ENCODE measurements at places on chromosomes 12 and 14.
A peak's percentile ranks its signal among the peaks of the same experiment; 100 is the strongest.

DNA sequence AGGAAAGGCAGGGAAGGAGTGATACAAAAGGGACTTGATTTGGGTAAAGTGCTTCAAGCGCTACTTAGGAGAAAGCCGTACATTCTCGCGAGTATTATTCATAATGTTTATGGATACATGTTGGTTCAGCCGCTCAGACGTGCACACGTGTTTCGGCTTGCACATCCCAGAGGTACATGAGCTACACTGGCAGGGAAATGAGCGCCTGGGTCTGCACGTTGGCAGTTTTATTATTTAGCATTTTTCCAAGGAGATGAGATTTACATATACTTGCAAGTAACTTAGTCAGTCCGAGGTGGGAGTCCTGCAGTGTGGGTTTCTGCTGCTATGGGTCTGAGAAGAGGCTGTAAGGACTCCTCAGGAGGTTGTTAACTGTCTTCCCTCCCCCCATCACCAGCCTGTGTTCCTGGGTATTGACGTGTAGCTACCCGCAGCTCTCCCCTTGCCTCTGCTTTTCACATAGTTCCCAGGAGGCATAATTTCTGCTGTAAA, 1.5 kb downstream of the PRKCH start:
- no peak for DNase-seq

GRCh38 chr14:101908795-101909194, 55.6 kb upstream of the DYNC1H1 start:
- no peak for DNase-seq

DNA sequence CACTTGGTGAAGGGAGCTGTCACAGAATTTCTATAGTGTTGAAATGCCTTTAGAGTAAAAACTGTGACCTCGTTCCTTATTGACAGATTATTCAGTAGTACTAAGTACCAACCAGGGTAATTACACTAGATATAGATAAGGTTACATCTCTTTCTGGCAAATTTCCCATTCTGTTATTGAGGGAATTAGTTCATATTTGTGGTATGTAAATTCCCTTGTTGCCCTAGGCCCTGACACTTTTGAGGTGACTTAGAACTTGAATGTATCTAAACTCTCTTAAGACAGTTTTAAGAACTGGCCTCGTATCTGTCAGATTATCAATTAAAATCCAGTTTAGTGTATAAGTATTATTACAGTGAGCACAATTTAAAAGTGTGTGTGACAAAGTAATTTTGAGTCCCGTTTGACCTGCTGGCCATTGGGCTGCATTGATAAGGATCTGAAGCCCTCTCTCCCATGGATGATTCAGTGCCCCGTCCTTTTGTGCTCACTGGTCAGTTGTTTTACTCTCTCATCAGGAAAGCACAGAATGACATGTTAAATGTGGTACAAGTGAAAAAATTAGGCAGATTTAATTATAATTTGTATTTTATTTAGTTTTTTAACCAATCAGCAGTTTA, 123.2 kb downstream of the GPR135 start:
- DNase-seq, result no peak

- peak; percentile 71 for DNase-seq
Measured at GRCh38 chr14:100617410-100618317, 30.4 kb upstream of the BEGAIN start.

GRCh38 chr12:12508612-12509011, 54.1 kb downstream of the DUSP16 start:
- DNase-seq, result no peak

DNA sequence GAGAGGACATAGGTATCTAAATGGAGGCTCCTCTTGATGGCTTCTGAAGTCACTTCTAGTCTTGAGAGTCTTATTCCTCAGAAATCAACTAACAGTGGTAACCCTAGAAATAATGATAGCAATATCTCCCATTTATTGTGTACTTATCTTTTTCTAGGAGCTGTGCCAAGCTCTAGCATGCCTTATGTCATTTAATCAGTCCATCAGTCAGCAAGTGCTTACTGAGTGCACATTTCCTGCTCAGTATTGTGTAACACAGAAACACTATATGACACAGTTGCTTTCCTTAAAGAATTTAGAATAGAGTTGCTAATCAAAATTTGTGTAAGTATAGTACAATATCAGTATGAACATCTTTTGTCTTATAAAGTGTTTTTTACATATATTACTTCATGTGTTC, 36.6 kb downstream of the KRT76 start:
- DNase-seq, result no peak

DNA sequence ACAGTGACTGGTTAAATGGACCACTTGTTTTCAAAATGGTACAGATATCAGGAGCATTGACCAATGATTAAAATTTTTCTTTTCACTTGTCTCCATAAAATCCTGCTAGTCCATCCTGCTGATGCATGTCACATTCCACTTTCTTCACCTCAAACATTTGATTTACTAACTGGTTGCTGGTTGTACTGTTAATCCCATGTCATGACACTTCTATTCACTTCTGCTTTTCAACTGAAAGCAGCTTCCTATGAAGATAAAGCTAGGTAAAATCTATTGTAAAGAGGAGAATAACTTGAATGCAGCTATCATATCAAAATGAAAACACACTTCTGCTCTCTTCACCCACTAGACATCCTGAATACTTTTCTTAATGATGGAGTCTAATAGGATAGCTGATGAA, 149.6 kb upstream of the OTX2 start:
- no peak for DNase-seq

Data from midbrain (tissue), 1 donor.